CD4-positive, alpha-beta T cell treated with Interleukin-10 for 1 hour (primary cell): ENCODE measurements at places on chromosomes 16 and 17.

- no peak for DNase-seq
Observed at GRCh38 chr17:47119746-47120520, 69.2 kb downstream of the CDC27 start.

DNA sequence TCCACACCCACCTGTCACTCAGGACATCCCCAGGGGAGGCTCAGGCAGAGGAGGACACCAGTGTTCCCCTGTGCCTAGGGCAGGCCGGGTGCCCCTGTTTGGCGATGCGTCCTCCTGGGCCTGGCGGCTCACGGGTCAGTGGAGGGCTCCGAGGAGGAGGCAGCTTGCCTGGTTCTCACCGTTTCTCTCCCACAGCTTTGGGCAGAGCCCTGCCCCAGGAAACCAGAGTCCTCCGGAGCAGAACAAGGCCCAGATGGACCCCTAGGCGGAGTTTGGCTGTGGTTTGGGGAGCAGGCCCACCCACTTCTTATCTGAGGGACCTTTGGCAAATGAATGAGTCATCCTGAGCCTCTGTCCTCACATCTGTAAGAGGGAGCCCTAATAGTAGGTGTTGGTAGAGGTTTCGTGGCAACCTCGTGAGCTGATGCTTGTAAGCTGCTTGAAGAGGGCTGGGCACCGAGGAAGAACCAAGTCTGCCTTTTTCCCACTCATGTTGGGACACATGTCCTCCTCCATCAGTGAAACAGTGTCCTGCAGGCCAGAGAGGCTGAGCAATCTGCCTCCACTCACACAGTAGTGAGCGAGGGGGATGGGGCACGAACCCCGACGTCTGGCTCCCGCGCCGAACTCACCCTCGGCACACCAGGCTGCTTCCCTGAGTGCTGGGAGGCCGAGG is 247.0 kb upstream of the CIBAR2 start:
- DNase-seq: no peak

DNA sequence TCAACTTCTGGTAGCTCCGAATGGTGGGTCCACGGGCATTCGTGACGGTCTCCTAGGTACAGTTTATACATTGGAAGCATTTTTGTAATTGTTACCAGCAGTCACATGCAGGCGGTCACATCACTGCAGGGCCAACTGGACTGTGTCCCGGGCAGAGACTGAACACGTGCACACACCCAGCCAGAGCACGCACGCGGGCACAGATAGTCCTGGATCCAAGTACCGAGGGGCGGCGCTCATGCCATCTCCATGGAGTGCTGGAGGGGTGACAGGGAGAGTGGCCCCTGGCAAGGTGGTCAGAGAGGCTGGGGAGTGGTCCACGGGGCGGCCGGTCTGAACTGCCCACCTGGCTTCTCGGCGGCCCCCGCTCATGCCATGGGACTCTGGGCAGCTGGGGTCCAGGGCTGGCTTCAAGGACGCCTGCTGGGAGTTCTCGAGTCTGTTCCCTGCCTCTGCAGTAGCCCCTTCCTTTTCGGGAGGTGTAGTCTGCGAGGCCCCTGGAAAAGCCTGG is 34.2 kb downstream of the BAIAP2 start:
- DNase-seq: no peak

GRCh38 chr17:48335146-48335784 is 94.7 kb downstream of the SKAP1 start:
- DNase-seq: no peak

DNA sequence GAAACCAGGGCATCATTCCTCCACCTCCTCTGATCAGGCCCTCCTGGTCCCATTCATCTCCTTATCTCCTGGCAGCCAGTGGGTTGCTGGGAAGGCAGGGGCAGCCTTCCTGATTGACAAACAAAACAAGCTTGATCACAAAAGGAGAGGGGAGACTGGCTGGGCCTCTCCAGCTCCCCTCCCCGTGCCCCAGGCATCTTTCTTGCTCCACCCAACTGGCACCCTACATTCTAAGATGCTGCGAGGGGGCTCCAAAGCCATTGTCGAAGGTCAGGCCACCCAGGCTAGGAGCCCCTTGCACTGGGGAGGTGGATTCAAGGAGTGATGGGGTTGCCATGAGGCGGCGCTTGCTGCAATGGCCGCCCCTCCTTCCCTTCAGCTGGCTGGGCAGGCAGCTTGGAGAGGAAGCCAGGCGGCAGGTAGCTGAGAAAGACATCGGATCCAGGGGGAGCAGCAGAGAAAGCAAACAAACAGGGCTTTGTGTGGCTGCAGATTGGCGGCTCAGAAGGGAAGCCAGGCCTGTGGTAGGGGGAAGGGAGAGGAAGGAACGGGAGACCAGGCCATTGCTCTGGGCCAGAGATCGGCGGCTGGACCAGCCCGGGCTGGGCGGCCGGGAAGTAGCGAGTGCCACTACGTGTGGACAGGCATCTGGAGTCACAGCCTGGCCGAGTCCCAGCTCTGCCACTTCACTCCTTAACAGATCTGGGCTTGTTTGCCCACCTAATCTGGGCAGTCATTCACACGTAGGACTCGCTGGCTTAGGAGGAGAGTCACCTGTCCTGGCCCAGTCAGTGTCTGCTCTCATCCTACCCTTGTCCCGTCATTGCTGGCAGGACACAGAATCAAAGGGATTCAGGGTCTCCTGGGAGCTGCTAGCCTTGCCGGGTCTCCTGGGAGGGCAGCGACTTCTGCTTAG is 12.3 kb downstream of the RAI1 start:
- no peak for DNase-seq
